Activated CD4-positive, alpha-beta T cell treated with anti-CD3 and anti-CD28 coated beads, Interleukin-2, Interleukin-4, amounts not matched to agents 100 ng/mL and 50 ng/mL, durations not matched to agents 16 hours and 8 hours (primary cell): ENCODE measurements at places on chromosomes 7 and 10.

DNA sequence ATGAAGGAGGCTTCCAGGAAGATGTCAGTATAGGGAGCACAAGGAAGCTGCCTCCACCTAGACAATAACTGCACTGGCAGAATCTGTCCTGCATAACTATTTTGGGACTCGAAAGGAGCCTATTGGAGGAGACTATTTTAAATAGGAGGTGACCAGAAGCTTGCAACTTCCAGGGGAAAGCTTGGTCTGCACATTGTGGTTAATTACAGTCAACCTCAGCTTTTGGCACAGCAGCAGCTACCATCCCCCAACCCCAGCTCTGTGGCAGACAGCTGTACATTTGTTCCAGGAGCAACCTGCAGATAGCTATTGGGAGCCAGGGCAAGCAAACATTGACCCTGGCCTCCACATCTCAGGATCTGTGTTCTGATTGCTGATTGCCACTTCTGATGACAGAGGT, 46.3 kb upstream of the NANOS1 start:
- DNase-seq = no peak

DNA sequence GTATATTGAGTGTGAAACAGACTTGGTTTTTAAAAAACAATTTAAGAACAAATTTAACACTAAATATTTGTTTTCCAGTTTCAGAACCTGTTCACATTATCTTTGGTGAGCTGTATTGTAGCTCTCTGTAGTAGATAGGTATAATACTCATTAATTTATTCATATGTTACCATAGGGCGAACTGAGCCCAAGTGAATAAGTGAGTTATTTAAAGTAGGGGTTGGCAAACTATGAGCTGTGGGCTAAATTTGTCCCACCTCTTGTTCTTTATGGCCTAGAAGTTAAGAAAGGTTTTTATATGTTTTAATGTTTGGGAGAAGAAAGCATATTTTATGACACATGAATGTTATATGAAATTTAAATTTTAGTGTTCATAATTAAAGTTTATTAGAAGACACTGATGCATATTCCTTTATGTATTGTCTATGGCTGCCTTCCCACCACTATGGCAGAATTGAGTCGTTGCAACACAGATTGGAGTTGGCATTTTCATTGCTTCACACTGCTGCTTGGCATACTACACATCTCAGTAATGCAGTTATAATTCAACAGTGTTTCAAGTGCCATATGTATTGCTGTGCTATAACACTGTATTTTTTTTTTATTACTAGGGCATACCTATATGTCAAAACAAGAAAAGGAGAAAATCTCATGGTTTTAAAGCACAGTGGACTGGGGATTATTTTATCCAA, 146.5 kb downstream of the ADK start:
- DNase-seq = no peak

- DNase-seq = no peak
These were observed 176.6 kb downstream of the CTNNA3 start for GRCh38 chr10:67519434-67519833.

DNA sequence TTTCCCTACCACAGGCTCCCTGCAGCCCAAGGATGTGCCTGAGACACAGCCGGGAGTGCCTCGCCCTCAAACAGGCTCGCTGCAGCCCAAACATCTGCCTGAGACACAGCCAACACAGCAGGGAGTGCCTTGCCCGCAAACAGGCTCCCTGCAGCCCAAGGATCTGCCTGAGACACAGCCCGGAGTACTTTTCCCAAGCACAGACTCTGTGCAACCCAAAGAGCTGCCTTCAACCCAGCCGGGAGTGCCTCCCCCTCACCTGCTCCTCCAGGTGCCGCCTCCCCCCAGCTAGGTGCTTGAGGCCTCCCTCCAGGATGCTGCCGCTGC, 42.9 kb downstream of the ANTXRL start:
- no peak for DNase-seq

DNA sequence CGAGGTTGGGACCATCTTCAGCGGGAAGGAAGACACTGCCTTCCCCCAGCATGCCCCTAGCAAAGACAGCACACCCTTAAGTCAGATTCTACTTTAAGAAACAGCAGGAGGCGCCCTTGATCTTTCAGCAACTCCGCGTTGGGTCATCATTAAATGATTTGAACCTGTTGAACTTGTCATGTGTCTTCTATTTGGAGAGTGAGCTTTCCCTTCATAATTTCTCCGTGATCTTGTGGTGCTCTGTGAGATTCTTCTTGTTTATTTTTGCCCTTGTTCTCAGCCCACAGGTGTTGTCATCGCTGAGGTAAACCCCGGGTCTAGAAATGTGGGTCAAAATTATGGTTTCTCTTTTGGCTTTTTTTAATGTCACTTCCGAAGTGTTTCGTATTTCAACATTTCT, 49.5 kb upstream of the PITRM1 start:
- DNase-seq = no peak

GRCh38 chr7:37041461-37041860, 317.2 kb upstream of the AOAH start:
- no peak for DNase-seq
